ENCODE measurements at places on chromosomes 3 and 15.

- DNase-seq: no peak
These were observed 101.6 kb downstream of the SLC25A26 start for GRCh38 chr3:66322436-66322835.

DNA sequence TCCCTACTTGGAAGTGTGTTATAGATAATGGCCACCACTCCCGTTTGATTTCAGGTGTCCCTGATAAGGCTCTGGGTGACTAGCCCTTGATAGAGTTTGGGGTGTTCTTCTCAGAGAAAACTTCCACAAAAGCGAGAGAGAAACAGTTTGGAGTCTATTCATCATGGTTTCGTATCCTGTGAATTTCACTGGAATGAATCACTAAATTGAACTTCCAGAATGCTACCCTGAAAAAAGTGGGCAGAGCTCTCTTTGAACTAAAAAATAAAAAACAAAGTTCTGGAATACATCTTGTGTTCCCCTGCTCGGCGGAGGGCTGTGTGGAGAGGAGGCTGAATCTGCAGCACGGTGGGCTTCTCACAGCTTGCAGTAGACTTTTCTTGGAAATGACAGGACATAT is 52.8 kb upstream of the FAM98B start:
- DNase-seq: no peak

GRCh38 chr3:194399166-194399565 is at the start of gene GP5:
Gene GP5 (minus strand): TSS chr3:194399266. CDS start chr3:194398282, 984 bp downstream.
- no peak for DNase-seq

- DNase-seq: no peak
These were observed 433.7 kb downstream of the MAGI1 start for GRCh38 chr3:65604863-65605526.
